ENCODE measurements at places on chromosomes 11 and 22.
A peak's percentile ranks its signal among the peaks of the same experiment; 100 is the strongest.

DNA sequence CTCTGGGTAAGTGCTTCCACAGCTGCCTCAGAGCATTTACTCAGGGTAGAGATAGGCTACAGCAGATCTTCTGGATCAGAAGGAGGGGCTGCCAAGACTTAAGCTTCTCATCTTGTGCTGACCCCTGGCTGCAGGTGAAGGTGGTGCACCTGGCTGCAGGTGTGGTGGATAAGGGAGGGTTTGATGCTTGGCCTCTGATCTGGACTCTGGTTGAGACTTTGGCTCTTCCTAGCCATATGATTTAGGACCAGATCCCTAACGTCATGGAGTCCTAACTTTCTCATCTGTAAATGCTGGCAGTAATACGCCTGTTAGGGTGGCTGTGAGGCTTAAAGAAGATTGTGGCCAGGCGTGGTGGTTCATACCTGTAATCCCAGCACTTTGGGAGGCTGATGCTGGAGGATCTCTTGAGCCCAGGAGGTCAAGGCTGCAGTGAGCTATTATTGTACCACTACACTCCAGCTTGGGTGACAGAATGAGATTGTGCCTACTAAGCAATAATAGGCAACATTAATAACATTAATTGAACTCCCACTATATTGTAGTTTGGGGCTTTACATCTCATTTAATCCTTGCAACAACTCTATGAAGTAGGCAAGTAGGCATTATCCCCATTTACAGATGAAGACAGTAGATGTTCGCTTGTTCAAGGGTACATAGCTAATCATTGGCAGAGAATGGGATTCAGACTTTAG, 10.7 kb downstream of the DTX4 start:
- H3K27me3 ChIP-seq: peaks cover 28% of the 10 kb centered on the region
- H3K4me1 ChIP-seq: peaks cover 2% of the 10 kb centered on the region
- peak; percentile 62 for DNase-seq
- H3K4me3 ChIP-seq: no peak overlapping the region
- no peaks in the 10 kb centered on the region for H3K36me3 ChIP-seq
- no peak overlapping the region for H3K27ac ChIP-seq

GRCh38 chr22:27111796-27112672, 454.6 kb downstream of the MIAT start:
- H3K27ac ChIP-seq: no peak overlapping the region
- peaks cover 3% of the 10 kb centered on the region for H3K4me1 ChIP-seq
- DNase-seq: no peak
- no peaks in the 10 kb centered on the region for H3K36me3 ChIP-seq
- no peaks in the 10 kb centered on the region for H3K27me3 ChIP-seq

GRCh38 chr22:32615874-32616564, 141.4 kb downstream of the FBXO7 start:
- no peaks in the 10 kb centered on the region for H3K27me3 ChIP-seq
- H3K4me1 ChIP-seq: no peaks in the 10 kb centered on the region
- DNase-seq: no peak
- H3K27ac ChIP-seq: no peak overlapping the region

DNA sequence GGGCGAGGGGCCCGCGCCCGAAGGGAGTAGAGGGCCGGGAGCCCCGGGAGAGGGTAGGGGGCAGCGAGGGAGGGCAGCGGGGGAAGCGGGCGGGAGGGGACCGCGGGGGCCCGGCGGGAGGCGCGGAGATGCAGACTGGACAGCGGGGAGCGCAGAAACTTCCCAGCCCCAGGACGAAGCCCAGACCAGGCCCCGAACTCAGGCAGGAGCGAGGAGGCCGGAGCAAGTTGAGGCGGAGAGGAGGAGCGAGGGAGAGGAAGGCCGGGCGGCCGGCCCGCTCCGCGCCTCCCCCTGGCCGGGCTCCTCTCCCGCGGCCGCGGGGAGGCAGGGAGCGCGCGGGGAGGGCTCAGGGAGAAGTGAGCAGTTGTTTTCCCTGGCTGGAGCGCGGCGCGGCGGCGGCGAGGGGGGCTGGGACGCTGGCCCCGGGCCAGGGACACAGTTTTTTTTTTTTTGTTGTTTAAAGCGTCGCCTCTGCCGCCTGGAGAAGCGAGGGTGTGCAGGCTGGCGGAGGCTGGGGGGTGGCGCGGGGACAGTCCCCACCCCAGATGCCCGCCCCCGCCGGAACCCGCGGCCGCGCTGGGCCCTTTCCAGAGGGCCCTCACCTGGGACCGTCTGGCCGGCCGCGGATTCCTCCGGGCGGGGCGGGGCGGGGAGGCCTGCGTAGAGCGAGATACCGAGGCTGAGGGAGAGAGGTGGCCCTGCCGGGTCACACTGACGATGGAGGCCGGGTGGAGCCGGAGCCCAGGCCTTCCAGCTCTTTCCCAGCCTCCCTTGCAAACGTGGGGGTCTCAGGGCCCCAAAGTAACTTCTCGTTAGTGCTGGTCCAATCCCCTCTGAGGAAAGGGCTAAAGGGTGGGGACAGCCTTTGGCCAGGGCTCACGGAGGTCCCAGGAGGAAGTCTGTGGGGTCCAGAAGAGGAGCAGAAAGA, at the start of gene LTBP3:
Gene LTBP3, minus strand, starts transcription at position 358 of the 928 bp plus-strand sequence. CDS start 400 bp downstream, outside the sequence.
- DNase-seq: peak; percentile 82
- peaks cover 2% of the 10 kb centered on the region for H3K36me3 ChIP-seq
- no peaks in the 10 kb centered on the region for H3K27me3 ChIP-seq
- H3K4me3 ChIP-seq: peak within 1 kb of the TSS; percentile 86
- peaks cover 49% of the 10 kb centered on the region for H3K4me1 ChIP-seq

GRCh38 chr11:44617671-44618461, 52.4 kb downstream of the CD82 start:
- H3K4me3 ChIP-seq: no peak overlapping the region
- no peak overlapping the region for H3K27ac ChIP-seq
- peaks cover 76% of the 10 kb centered on the region for H3K36me3 ChIP-seq
- H3K4me1 ChIP-seq: peaks cover 41% of the 10 kb centered on the region
- DNase-seq: no peak

GRCh38 chr11:118074785-118075184, 2.1 kb upstream of the TMPRSS4 start:
- no peaks in the 10 kb centered on the region for H3K4me1 ChIP-seq
- no peak for DNase-seq
